Smooth muscle cell of bladder (primary cell): ENCODE measurements at places on chromosomes 1 and 21. TPM values are rescaled to one million over a fixed set of nuclear protein-coding genes. Genes with fewer than 3 reads are reported as not detected.

KCNA2 gene
- under 0.01 TPM in 1 of 2 replicates, not detected in the other for total RNA-seq

SLC1A7 gene
- 1.00 and 5.8 TPM in 2 replicates for total RNA-seq

TRAF3IP3 gene
- under 0.01 and 0.28 TPM in 2 replicates for total RNA-seq

FNDC10 gene
- 0.43 and 0.92 TPM in 2 replicates for total RNA-seq

PER3 gene
- total RNA-seq, result 2.6 and 4.9 TPM in 2 replicates

CA14 gene
- not detected in 2 replicates for total RNA-seq

UTS2 gene
- total RNA-seq, result not detected in 2 replicates

RXRG gene
- total RNA-seq, result 0.09 TPM in 1 of 2 replicates, not detected in the other

PRELP gene
- 0.14 and 0.37 TPM in 2 replicates for total RNA-seq

PRAMEF25 gene
- total RNA-seq, result not detected in 2 replicates

HMGCS2 gene
- total RNA-seq, result under 0.01 TPM in 1 of 2 replicates, not detected in the other

LHX8 gene
- total RNA-seq, result 1.00 TPM in 1 of 2 replicates, not detected in the other
